Common myeloid progenitor, CD34-positive (primary cell): ENCODE measurements at places on chromosomes 5 and 9.

DNA sequence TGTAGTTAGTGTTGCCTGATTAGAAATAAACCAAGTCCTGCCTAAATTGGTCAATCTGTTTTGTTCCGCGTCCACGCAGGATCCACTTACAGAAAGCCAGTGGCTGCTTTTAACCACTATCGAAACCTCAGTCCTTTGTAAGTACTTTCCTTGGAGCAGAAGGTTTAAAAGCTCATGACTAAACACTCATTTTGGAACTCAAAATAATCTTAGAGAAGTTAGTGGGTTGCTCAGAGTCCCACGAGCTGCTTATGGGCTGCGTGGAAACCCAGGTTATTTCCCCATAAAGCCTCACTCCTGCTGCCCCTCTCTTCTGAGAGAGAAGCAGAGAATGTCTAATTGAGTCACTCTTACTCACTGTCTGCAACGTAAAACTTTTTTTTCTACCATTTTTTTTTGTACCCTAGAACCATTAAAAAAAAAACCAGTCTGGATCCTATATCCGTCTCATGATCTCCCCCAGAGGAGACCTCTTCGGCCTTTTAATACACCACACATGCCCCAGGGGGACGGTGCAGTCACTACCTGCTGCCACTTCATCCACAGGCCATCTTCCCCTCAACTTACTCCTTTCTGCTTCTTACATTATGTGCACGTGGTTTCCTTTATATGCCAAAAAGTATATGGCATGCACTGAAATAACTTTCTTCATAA is 7.6 kb downstream of the BASP1 start:
- peaks cover 16% of the 10 kb centered on the region for H3K4me1 ChIP-seq
- H3K36me3 ChIP-seq: no peaks in the 10 kb centered on the region
- no peak overlapping the region for H3K27ac ChIP-seq
- no peak for DNase-seq
- H3K27me3 ChIP-seq: no peaks in the 10 kb centered on the region
- H3K4me3 ChIP-seq: no peak overlapping the region

DNA sequence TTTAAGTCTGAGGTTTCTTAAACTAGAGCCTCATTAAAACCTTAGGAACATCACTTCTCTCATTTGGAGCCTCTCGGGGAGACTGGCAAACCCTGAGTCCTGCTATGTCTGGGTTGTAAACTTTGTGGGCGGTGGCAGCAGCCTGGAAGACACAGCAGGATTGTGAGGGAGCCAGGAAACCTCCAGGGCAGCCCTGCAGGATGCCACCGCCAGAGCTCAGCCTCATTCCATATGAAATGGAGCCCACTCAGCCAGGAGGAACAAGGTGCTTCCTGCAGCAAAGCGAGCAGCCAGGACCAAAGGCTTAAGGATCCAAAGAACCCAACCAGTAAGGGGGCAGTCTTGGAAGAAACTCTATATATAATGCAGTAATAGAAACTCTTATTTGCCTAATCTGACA is 37.9 kb upstream of the IDNK start:
- H3K27ac ChIP-seq: no peak overlapping the region
- no peak for DNase-seq
- no peaks in the 10 kb centered on the region for H3K4me1 ChIP-seq
- no peaks in the 10 kb centered on the region for H3K27me3 ChIP-seq
- no peaks in the 10 kb centered on the region for H3K36me3 ChIP-seq

- H3K27ac ChIP-seq: no peak overlapping the region
- DNase-seq: no peak
- no peaks in the 10 kb centered on the region for H3K4me1 ChIP-seq
- H3K36me3 ChIP-seq: no peaks in the 10 kb centered on the region
- no peaks in the 10 kb centered on the region for H3K27me3 ChIP-seq
- H3K4me3 ChIP-seq: no peak overlapping the region
Measured at GRCh38 chr9:114687034-114687433, 5.0 kb upstream of the TEX48 start.

- no peaks in the 10 kb centered on the region for H3K36me3 ChIP-seq
- H3K27ac ChIP-seq: no peak overlapping the region
- peaks cover 16% of the 10 kb centered on the region for H3K4me1 ChIP-seq
- no peaks in the 10 kb centered on the region for H3K27me3 ChIP-seq
- no peak for DNase-seq
- no peak overlapping the region for H3K4me3 ChIP-seq
Measured at GRCh38 chr9:114893221-114894010, 37.0 kb downstream of the TNFSF8 start.

DNA sequence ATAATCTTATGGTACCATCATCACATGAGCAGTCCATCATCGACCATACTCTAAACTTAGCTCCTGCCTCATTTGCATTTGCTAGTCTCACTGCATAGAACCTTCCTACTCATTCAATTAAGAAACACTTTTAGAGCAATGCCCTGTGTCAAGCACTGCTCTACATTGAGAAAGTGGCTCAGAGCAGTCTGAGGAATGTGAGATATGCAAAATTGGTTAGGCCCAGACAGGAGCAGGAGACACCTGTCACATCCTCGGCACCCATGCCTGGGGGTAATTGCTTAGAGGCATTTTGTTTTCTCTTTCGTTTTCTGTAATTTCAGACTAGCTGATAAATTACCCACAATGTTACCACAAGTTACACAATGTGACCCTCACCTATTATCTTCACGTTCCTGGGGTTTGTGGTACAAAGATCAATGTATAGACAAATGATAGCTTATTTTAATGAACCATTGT is 4.9 kb upstream of the RARS1 start:
- H3K27me3 ChIP-seq: no peaks in the 10 kb centered on the region
- H3K27ac ChIP-seq: no peak overlapping the region
- peaks cover 12% of the 10 kb centered on the region for H3K4me1 ChIP-seq
- H3K4me3 ChIP-seq: no peak overlapping the region
- DNase-seq: no peak

GRCh38 chr5:10320793-10321192 is 13.1 kb upstream of the CMBL start:
- H3K27me3 ChIP-seq: no peaks in the 10 kb centered on the region
- H3K27ac ChIP-seq: no peak overlapping the region
- no peaks in the 10 kb centered on the region for H3K4me1 ChIP-seq
- no peak overlapping the region for H3K4me3 ChIP-seq
- no peak for DNase-seq

GRCh38 chr9:5073701-5074100 is 88.6 kb downstream of the JAK2 start:
- peaks cover 8% of the 10 kb centered on the region for H3K36me3 ChIP-seq
- no peaks in the 10 kb centered on the region for H3K27me3 ChIP-seq
- H3K27ac ChIP-seq: no peak overlapping the region
- H3K4me3 ChIP-seq: no peak overlapping the region
- H3K4me1 ChIP-seq: no peaks in the 10 kb centered on the region

DNA sequence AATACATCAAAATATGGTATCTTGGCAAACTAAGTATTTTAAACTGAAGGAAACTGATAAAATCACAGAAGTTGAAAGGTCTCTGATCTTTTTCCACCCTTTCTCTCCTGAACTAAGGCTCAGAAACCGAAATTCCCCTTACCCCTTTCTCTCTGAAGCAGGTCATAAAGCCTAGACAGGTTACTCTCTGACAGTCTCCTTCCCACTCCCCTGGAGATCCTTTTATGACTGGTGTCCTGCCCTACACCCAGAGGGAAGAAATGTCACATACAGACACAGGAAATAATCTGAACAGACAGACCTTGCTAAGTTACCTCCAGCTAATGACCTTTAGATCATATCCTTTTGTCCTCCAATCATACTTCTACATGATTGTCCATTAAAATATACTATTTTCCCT is 127.4 kb downstream of the HCN1 start:
- DNase-seq: no peak
- H3K4me1 ChIP-seq: no peaks in the 10 kb centered on the region
- no peaks in the 10 kb centered on the region for H3K36me3 ChIP-seq
- H3K27ac ChIP-seq: no peak overlapping the region
- H3K27me3 ChIP-seq: no peaks in the 10 kb centered on the region
